SK-MEL-5 (cell line): ENCODE measurements at places on chromosomes 13 and 19. TPM values are rescaled to one million over a fixed set of nuclear protein-coding genes. Genes with fewer than 3 reads are reported as not detected.

The LHB gene
- not detected in 2 replicates for total RNA-seq

The ZFP36 gene
- total RNA-seq: 2.6 and 3.1 TPM in 2 replicates

The ZNF382 gene
- 6.8 and 9.9 TPM in 2 replicates for total RNA-seq

The CIC gene
- 5.2 and 11.3 TPM in 2 replicates for total RNA-seq

The PRR22 gene
- total RNA-seq: 2.0 and 3.1 TPM in 2 replicates

The FBXL12 gene
- 9.6 and 11.5 TPM in 2 replicates for total RNA-seq

The VAV1 gene
- not detected in 2 replicates for total RNA-seq

The KCNN1 gene
- total RNA-seq: 3.5 and 4.6 TPM in 2 replicates
